AML-193 (cell line): ENCODE measurements at places on chromosomes 6 and 20.

DNA sequence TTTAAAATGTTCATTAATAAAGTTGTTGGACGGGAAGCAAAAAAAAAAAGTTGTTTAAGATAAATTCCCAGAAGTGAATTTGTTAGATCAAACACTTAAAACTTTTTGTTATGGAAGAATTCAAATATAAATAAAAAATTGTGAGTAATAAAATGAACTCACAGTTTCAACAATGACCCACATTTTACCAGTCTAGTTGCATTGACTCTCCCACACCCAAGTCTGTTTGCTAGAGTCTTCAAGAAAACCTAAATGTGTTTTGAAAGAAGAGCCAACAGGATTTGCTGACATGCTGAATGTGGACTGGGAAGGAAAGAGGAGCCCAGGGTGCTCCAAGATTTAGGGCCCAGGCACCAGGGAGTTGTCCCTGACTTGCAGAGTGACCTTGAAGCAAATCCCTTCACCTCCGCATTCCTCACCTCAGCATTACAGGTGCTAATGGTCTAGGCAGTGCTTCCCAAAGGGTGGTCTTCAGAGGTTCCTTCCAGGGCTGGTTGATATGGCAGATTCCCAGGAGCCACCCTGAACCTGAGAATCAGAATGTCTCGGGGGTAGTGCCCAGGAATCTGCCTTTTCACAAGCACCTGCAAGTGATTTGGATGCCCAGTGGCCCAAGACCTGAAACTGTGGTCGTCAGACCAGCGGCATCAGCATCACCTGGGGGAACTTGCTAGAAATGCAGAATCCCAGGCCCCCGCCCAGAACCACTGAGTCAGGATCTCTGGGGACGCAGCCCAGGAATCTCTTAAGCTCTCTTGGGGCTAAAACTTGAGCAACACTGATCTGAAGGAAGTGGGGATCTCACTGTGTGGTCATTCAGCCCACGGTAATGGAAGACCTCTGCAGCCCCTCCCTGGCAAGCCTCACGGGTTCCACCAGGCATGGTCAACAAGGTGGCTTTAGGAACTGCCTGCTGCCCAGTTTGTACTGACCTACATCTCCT, 31.1 kb downstream of the POFUT1 start:
- DNase-seq: no peak

DNA sequence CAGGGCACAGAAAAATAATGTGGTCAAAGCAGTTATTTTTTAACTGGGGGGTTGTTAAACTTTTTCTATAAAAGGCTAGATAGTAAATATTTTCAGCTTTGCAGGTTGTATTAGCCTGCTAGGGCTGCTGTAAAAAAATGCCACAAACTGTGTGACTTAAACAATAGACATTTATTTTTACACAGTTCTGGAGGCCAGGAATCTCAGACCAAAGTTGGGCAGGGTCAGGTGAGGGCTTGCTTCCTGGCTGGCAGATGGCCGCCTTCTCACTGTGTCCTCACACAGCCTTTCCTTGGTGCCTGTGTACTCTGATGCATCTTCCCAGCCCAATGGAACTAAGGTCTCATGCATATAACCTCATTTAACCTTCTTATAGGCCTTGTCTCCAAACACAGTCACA, 294.7 kb downstream of the PTPRT start:
- no peak for DNase-seq

- DNase-seq: no peak
These were observed 78.9 kb upstream of the ISM1 start for GRCh38 chr20:13142143-13142542.

DNA sequence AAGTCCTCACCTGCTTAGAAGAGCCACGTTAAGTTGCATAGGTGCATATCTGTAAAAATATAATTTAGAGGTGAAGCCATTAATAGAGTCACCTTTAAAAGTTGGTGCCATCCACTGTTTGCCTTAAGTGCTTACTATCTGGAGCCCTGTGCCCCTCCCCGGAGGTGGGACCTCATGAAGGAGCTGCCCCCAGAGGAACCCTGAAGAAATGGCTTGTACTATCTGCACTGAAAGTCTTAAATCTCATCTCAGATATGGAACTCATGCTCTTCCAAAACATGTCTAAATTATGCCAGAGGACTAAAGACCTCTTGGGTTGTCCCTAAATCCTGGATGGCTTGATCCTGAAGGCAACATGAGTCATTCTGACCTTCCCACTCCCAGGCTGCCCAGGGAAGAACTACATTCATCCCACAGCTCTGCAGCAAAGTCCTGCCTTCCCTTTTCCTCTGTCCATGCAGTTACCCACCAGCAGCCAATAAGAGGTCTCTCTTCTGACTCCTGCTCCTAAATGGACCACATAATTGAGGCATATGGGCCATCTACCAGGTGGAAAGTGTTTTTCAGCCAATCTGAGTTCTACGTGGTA, 85.3 kb downstream of the ASXL1 start:
- no peak for DNase-seq

- DNase-seq: no peak
These were observed 21.0 kb downstream of the LRP11 start for GRCh38 chr6:149843051-149843633.

GRCh38 chr6:156912431-156912830, 135.3 kb downstream of the ARID1B start:
- DNase-seq: no peak

DNA sequence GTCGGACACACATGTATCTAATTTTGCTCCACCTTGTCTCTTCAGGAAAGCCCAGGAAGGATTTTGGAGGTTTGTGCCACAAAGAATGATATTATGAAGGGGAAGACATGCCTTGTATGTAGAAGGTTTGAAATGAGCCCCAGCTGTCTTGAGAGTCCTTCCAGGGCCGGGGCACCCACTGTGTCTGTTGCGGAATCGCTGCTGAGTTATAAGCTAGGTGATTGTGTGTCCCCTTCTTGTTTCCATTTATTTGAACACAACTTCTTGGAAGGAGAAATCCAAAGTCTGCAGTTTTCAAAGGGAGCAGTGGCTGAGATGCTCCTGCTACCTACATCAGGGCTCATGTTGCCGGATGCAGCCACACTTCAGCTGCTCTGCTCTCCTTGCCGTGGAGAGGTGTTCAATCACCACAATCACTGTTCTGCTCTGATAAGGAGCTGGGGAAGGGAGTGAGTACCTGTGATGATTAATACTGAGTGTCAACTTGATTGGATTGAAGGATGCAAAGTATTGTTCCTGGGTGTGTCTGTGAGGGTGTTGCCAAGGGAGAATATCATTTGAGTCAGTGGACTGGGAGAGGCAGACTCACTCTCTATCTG, 828.6 kb downstream of the QKI start:
- no peak for DNase-seq

DNA sequence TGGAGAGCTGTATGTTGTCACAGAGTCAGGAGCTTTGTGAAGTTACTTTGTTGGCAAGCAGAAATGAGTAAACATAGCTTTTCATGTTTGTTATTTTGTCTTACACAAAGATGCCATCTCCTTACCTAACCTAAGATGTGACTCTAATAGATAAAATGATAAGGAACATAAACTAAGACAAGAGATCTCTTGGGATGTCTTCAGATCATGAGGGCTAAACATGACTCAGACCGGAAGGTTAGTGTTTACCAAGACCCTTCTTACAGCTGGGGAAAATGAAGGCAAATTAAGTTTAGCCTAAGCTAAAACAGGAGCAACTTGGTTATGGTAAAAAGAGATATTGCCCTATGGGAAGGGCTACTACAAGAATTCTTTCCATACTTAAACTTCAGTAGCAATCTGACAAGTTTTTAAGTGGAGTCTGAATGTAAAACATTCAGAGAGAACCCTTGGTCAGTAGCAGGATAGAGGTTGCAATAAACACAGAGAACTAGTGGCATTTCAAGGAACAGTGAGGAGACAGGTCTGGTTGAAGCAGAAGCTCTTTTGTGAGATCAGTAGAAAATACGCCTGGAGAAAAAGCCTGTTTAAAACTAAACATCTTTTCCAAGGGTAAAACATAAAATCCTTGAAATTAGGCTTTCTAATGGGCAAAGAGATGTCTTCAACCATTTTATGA, 29.9 kb downstream of the SGK1 start:
- no peak for DNase-seq

DNA sequence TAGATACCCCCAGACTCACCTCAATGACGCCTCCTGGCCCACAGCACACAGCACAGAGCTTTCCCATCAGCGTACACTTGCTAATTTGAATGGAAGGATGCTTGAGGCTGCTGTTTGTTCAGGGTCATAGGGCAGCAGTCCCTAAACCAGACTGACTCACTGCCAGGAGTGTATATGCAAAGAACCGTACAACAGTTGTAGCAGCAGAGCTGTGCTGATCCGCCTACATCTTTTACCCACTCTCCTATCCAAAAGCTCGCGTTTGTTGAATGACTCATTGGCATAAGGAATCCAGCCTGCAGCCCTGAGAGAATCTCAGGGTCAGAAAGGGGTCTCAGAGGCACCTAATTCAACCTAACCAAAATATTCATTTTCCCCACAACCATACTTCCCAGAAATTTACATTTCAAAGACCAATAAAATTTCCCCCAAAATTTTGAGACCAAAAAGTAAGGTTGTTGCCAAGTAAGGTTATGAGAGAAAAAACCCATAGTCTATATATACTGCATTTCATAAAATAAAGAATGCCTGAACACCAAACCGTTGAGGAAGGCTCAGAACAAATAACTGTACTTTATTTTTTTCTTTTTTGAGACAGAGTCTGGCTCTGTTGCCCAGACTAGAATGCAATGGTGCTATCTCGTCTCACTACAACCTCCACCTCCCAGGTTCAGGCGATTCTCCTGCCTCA, 35.3 kb upstream of the CCND3 start:
- DNase-seq: no peak

GRCh38 chr20:18058661-18059467, 1.1 kb upstream of the OVOL2 start:
- DNase-seq: no peak

DNA sequence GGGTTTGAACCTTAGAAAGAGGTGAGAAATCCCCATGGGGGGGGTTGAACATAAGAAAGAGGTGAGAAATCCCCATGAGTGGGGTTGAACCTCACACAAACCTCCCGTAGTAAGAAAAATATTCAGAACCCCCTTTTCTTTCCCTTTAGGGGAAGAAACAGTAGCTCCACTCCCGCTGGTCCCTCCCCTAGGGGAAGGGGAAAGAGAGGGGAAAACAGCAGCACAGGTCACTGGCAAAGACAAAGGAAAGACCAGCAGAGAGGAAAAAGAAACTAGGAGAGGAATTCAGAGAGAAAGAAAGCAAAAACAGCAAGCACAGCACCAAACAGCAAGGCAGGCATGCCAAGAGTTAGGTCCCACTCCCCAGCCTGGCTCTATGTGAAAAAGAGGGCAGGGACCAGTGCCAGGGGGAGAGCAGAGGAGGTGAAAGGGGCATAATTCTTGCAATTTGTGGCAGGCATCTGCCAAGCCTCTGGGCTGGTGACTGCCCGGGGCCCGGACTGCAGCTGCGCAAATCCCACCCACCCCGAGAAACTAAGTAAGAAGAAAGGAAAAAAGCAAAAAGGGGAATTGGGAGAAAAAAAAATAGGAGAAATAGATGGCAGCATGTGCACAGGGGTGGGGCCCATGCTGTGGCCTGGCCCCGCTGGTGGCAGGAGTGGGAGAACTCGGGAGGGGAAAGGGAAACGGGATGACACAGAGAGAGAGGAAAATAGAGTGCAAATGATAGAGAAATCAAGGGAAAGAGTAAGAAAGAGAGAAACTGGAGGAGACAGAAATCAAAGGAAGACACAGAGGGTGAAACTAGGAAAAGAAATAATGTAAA, 15.1 kb upstream of the GOPC start:
- DNase-seq: no peak

- DNase-seq: no peak
These were observed 205.6 kb upstream of the RIN2 start for GRCh38 chr20:19552221-19553180.

DNA sequence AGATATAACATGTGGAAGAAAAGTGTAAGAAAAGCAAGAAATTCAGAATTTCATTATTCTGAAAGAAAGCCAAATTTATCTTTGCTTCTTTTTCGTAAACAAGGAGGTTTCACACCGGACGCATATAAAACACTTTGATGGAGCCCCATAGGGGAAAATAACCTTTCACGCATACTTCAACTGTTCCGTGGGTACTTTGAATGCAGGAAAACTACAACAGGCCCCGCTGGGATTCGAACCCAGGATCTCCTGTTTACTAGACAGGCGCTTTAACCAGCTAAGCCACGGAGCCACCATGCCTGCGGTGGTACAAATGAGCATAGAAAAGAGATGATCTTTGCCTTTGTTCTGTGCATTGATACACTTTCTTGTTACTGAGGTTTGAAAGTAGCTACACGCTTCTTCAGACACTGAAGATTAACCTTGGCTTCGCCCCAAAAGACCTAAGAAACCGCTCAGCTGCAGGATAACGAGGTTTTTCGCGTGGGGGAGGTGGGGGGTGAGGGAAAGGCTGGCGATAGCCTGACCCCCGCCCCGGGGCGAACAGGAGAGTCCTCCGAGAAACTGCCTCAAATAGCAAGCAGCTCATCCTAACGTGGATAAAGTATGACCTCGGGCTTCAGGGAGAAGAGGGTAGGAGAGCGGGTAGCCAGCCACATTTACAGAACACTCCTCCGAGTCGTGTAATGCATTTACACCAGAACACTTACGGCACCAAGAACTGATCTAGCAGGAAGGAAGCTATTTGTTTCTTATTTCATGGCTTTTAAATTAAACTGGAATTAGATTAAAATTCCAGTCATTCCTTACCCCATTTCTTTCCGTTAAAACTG, 5.3 kb upstream of the HMGN4 start:
- peak; percentile 92 for DNase-seq

DNA sequence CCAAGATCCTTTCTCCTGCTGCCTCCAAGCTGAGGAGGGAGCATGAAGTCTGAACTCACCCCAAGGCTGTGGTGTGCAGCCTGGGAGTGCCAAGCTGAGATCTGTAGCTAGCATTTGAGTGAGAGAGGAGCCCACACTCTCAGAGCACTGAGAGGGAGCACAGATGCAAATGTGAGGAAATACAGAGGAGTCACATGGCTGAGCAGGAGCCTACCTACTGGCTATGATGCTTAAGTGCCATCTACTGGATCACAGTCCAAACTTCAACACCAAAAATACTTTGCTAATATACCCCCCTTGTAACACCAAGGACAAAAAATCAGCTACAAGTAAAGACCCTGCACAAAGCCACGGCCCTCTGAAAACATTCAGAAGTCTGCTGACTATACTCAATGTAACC, 94.4 kb upstream of the IMPG1 start:
- no peak for DNase-seq

DNA sequence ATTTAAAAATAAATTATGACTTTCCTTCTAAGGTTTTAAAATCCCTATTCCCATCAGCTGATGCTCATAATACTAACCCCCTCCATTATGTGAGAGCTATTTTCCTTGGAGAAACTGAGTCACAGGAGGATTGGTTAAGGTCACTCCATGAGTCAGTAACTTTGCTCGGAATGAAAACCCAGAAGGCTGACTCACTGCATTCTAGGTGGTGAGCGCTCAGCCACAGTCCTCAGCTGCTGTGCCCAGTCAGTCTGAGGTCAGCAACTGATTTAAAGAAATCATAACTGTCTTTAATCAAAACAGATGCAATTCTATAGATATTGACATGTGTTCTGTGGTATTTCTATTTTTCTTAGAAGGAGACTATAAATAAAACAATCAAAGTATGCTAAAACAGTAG, 359.2 kb downstream of the GJA1 start:
- no peak for DNase-seq
